ENCODE measurements at places on chromosomes 13 and 19. TPM values are rescaled to one million over a fixed set of nuclear protein-coding genes. Genes with fewer than 3 reads are reported as not detected.

- no peak for DNase-seq
Measured at GRCh38 chr19:46021531-46022041, 1.3 kb downstream of the PGLYRP1 start.

The PLVAP gene
- 23.6 TPM for total RNA-seq

GRCh38 chr19:14472202-14472938 is 2.8 kb downstream of the PTGER1 start:
- DNase-seq, result no peak

DNA sequence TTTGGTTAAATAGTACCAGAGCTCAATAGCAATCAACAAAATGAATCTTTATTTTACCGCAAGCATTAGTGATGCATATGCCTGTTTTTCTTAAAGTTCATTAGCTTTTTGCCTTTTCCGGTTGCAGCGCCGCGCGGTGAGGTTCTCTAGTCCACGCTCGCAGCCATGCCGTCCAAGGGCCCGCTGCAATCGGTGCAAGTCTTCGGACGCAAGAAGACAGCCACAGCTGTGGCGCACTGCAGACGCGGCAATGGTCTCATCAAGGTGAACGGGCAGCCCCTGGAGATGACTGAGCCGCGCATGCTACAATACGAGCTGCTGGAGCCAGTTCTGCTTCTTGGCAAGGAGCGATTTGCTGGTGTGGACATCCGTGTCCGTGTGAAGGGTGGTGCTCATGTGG is 42.1 kb upstream of the ZNF486 start:
- DNase-seq, result no peak

The MIER2 gene
- total RNA-seq, result 16.0 TPM

GRCh38 chr13:79196843-79197242 is 209.2 kb downstream of the RBM26 start:
- DNase-seq, result no peak

The ZNF880 gene
- 50.1 TPM for total RNA-seq

DNA sequence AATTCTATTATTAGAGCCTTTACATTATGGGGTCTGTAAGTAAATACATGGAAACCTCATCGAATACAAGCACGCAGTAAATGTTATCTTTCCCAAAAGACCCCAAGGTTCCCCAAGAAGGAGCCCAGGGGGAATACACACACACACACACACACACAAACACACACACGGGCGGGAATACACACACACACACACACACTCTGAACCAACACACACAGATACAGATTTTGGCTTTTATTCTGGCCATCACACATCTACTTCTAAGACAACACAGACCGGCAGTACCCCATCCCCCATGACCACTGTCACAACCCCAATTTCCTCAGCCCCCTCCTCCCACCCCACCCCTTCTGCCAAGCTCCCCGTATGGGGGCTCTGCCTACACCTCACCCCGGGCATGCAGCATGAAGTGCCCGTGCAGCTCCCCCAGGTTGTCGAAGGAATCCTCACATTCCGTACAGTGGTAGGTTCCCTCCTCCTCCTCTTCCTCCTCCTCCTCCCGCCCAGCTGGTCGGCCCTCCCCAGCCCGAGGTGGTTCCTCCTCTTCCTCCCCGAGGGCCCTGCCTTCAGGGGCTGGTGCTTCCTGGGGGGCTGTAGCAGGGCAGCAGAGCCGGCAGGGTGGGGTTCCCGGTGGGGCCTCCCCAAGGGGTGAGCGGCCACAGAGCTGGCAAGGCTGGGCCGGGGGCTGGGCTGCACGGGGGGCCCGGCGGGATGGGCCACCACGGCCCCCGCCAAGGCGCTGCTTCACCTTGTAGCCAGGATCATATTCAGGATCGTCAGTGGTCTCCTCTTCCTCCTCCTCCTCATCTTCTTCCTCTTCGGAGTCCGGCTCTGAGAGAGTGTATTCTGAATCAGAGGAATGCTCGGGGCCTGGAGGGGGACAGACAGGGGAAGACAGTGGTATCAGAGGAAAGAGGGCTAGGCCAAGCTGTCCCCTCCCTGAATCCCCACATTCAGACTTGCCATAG is 4.4 kb upstream of the SRRM5 start:
- DNase-seq, result no peak

The UNC13A gene
- 0.48 TPM for total RNA-seq

GRCh38 chr19:38726761-38727301 is 17.4 kb downstream of the CAPN12 start:
- no peak for DNase-seq

GRCh38 chr13:48094404-48094780 is 512 bp downstream of the MED4 start:
- DNase-seq, result no peak

DNA sequence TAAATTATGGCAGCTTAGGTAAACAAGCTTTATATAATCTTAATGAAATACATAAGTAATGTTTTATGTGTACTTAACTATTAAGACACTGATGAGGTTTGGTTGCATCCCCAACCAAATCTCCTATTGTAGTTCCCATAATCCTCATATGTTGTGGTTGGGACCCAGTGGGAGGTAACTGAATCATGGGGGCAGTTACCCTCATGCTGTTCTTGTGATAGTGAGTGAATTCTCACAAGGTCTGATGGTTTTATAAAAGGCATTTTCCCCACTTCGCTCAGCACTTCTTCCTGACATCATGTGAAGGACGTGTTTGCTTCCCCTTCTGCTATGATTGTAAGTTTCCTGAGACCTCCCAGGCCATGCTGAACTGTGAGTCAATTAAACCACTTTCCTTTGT is 212.7 kb downstream of the DIAPH3 start:
- DNase-seq, result no peak

The CLEC11A gene
- 32.4 TPM for total RNA-seq

All from urinary bladder (tissue), 4 donors.